ENCODE measurements at places on chromosomes 6 and 20. TPM values are rescaled to one million over a fixed set of nuclear protein-coding genes. Genes with fewer than 3 reads are reported as not detected.

GGTLC1 gene
- not detected for polyA plus RNA-seq

GRCh38 chr20:61042506-61043385, 209.3 kb upstream of the CDH4 start:
- no peak for DNase-seq

TRDN gene
- polyA plus RNA-seq: 0.03 TPM

DNA sequence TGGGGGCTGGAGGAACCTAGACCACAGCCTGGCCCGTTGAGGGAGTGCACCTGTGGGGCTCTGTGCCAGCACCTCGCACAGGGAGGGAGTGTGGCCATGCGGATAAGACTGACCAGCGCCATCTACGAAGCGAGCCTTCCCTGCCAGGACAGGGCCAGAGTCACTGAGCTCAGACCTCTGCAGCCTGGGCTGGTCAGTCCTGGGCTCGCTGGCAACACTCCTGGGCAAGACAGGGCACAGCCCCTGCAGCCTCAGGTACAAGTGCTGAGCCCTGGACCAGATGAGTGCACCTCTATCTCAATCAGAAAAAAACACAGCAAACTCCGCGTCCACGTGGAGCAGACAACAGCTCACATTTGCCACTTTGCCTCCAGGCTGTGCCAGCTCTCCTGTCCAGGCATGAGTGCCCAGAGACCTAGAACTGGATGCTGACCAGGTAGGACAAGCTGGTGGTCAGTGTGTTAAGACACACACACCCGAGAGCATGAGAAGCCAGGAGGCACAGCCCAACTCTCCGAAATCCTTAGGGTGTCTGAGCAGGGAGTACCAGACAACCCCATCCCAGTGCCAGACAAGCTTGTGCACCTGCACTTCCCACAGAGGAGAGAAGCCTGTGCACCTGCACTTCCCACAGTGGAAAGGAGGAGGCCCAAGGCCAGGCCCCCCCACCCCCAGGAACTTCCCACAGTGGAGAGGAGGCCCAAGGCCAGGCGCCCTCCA, 4.9 kb downstream of the ARFRP1 start:
- DNase-seq: peak; percentile 72

DNA sequence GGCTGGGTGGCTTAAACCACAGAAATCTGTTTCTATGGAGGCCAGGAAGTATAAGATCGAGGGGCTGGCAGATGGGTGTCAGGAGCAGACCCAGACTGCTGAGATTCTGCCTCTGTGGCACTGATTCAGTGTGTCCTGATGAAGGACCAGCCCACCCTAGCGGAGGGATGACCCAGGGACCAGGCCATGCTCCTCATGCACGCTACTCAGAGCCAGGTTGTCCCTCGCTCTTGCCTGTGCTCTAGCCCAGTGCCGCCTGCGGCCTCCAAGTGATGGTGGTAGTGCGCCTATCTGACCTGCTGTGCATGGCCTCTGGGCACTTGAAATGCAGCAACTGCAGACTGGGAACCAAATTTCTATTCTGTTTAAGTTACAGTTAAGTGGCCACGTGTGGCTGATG, 13.1 kb upstream of the APMAP start:
- peak; percentile 70 for DNase-seq

SLC52A3 gene
- not detected for polyA plus RNA-seq

DNA sequence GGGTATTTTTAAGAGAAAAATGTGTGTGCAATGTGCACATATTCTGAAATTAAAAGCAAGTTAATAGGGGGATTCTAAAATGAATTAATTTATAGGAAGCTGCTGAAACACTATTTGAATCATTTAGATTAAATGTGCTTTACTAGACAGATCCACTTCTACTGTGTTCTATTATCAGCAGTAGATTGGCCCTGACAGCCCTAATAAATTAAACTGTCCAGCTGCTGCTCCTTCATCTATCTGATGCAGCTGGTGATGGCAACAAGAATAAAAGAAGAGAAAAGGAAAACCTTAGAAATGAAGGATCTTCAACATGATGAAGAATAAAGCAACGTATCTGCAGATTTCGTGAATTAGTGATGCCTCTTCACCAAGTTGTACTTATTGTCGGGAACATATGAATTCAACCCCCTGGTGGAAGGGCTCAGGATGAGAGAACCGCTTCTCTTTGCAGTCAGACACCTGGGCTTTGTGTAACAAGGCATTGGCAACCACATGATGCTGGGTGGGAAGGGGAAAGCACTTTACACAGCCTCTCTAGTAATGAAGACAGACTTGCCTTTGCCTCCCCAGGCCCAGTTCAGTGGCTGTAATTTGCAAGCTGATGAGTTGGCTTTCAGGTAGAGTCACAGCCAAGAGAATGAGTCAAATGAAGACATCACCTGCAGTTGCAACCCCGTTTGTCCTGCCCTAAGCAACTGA, 94.4 kb downstream of the LAMP5 start:
- DNase-seq: no peak

DNA sequence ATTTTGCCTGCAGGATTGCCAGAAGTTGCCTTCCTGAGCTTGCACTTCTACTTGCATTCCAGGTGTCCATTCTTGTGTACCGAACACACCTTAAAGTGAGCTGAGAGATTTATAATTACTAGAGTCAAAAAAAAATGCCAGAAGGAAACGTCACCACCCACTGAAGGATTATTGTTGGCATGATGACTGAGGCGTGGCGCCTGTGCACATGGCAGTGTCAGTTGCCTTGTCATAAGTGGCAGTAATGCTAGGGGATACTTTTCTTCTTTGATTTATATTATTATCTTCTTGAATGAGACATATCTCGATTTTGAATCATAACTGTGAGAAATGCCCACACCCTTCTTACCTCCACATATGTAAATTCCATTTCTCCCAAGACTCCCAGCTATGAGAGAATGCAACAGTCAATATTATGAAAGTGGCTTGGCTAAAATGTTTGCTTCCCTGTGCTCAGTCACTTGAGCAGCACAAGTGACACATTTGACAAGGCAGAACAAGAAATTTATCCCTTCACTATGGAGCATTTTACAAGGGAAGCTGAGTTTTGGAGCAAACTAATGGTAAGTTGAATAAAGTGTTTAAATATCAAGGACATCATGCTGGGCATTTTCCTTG, 149.5 kb upstream of the SASH1 start:
- no peak for DNase-seq

GRCh38 chr6:123658848-123659247, 22.1 kb upstream of the TRDN start:
- DNase-seq: no peak

DNA sequence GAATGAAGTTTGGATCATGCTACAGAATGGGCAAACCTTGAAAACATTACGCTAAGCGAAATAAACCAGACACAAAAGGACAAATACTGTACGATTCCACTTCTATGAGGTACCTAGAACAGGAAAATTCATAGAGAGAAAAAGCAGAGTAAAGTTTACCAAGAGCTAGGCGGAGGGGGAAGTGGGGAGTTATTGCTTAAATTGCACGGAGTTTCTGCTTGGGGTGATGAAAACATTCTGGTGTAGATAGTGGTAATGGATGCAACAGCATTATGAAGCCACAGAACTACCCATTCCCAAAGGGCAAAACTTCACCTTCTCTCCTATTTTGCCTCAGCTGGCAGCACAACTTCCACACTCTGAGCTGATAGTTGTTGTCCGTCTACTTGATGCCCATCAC, 6.4 kb upstream of the PDYN start:
- DNase-seq: no peak

Data from aorta (tissue), 5 donors.